ENCODE measurements at places on chromosomes 7 and 10.

GRCh38 chr7:28155019-28155660, 25.5 kb downstream of the JAZF1 start:
- DNase-seq: no peak

DNA sequence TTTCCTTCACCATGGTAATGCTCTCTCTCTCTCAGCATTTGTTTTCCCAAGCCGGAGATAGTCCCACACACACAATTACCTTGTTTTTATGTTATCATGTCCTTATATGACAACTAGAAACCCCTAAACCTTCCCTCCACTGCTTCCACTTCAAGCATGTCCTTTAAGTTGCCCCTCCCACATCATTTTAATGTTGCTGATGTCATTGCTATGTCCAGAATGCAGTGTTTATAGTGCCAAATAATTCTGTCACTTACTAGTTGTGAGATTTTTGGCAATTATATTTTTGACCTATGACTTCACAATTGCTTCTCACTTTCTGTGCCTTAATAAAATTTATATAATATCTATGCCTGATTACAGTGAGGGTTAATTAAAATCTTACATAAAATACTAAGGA, 645.9 kb downstream of the XPNPEP1 start:
- DNase-seq: peak; percentile 2

- DNase-seq: no peak
These were observed 7.0 kb upstream of the CAMK2G start for GRCh38 chr10:73881221-73881919.

- DNase-seq: peak; percentile 40
These were observed 252.6 kb downstream of the DOCK4 start for GRCh38 chr7:111953611-111954010.

DNA sequence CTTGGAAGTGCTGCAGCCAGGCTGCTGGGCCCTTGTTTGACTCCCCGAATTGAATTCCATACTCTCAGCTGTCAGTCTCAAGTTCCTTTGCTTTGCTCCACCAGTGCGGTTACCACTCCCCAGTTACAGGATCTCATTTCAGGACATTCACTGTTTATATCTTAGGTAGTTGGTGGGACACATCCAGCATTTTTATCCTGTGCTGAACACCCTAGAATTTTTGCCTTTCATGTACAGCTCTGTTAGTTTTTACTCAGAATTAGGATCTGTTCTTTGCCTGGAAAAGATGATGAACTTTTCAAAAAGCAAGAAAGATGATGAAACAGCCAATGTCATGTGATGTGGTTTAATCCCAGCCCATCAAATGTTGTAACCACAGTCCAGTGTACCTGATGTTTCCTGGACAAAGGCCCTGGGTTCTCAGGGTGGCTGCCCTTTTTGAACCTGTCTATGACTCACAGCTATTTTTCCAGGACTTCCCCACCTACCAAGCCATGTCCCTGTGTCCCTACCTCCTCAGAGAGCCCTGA, 149.7 kb downstream of the NOC3L start:
- DNase-seq: no peak

DNA sequence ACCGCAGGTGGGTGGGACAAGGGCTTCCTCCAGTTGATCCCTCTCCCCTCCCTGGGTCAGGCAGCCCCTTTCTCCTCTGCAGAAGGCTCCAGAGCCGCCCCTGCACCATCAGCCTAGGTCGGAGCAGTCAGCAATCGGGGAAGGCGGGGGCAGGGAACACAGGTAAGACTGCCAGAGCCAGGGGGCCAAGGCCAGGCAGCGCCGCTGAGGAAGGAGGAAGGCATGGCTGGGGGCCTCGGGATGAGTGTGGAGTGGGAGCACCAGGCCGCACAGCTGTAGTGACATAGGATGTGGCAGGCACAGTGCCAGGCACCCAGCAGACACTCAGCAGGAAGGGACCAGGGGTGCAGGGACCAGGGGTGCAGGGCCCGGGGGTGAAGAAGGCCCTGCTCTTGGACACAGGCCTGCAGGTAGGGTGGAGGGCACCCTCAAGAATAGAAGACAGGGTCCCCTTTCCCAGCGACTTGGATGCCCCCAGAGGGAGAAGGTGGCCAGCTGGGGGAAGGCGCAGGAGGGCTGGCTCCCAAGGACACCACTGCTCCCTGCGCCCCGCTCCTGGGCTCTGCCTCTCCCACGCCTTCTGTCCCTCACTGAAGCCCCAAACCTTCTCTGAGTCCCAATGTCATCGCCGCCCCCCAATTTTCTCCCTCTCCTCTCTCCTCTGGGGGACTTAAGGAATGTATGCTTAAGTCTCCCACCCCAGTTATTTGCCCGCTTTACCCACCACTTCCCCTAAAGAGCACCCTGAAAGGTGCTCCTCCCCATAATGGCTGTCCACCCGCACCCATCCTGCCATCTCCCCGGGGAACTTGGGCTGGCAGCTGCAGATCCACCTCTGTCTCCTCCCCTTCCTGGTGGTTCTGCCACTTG, 38.5 kb downstream of the CAMK2B start:
- no peak for DNase-seq

DNA sequence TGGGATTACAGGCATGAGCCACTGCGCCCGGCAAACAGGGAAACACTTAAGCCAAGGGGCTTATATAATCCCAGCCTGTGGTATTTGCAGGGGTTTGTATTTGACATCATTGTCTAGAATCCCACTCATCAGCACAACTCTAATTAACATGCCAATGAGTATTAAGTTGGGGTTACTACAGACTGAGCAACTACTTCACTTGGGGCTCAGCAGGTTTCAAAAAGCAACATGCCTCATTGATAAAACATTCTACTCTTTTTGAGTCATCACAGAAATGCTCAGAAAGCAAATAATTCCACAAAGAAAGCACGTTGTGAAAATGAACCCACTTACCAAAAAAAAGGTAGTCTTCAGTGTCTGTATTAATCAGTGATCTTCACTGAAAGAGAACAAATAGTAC, 236.9 kb upstream of the CELF2 start:
- no peak for DNase-seq

DNA sequence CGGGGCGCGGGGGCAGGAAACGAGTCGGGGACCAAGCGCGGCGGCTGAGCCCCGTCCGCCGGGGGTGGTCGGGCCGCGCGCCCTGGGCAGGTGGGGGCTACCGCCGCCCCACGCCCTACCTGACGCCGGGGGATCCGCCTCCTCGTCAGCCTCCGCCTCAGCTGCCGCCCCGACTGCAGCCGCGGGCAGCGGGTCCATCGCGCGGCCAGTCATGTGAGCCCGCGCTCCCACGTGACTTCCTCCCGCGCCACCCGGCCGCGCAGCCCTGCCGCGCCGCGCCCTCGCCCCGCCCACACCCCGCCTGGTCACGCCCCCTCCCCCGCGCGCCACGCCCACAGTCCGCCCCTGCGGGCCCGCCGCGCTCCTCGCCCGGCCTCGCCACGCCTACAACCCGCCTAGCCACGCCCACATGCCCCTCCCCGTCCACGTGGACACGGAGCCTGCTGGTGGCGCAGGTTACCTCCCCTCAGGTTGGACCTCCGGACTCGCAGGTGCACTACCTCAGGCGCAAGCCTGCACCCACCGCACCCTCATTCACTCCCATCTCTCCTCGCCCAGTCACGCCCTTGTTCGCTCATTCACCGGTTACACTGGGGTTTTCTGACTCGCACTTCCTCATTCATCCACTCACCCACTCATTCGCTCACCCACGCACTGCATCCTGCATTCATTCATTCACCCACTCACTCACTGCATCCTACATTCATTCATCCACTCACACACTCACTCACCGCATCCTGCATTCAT, at the start of gene SNX8:
TSS of gene SNX8 (minus strand) at position 233 of the 747 bp plus-strand sequence. CDS start at position 213, 20 bp downstream.
- DNase-seq: peak; percentile 92

DNA sequence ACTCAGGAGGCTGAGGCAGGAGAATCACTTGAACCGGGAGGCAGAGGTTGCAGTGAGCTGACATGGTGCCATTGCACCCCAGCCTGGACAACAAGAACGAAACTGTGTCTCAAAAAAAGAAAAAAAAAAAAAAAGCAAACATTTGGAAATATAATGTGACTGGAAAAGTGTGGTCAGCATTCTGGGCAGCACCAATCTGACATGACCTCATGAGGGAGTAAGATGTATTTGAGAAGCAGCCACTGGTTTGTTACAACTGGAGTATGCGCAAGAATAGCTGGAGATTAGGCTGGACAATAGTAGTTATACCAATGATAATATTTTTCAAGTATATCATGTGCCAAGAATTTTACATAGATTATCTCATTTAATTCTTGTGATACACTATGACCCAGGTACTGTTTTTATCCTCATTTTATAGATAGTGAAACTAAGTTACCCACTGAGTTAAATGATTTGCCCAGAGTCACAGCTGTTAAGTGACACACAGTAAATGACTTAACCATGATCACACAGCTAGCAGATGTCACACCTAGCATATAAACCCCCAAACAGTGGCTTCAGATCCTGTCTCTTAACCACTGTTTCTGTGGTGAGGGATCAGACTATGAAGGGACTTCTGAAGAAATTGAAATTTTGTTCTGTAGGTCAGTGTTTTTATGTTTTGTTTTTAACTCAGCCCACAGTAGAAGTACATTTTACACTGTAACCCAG, 11.1 kb downstream of the MCU start:
- peak; percentile 84 for DNase-seq

DNA sequence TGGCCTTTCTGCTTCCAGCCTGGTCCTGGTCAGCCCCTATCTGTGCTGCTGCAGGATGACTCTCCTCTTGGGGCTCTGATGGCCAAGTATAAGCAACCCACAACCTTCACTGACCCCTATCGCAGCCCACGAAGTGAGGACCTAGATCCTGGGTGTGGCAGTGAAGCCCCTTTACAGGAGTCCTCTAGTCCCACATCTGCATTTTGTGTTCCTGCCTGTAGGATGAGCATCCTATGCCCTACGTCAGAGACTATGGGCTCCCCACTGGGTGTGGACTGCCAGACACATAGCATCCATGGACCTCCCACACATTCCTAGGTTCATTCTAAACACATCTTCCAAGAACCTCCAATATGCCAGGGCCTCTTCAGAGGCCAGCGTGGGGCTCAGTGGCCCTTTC, 29.0 kb downstream of the ARHGAP22 start:
- no peak for DNase-seq

DNA sequence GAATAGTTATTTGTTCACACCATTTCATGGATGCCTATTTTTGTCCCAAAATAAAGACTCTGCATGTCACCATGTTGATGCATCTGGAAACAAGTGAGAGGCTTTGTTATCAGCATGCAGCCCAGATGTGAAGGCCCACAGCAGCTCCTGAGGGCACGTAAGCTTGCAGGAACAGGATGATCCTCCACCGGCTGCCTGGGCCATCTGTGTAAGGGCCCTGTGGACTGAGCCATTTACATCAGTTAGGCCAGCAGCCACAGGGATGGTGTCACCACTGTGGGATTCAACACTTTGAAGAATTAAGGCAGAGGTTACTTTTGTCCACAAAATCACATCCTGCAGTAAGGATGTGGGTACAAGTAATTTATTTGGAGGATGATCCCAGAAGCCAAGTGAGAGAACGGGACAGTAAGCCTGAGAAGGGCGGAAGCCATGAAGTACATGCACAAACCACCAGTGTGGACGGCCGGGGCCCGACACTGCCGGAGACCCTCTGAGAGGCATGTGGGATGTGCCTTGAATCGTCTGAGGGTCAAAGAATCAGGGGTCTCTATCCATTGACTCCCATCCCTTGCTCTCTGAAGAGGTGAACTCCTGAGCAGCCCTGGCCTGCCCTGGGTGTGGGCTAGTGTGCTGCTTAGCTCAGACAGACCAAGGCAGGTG, 609.7 kb downstream of the DNAJB6 start:
- DNase-seq: no peak

DNA sequence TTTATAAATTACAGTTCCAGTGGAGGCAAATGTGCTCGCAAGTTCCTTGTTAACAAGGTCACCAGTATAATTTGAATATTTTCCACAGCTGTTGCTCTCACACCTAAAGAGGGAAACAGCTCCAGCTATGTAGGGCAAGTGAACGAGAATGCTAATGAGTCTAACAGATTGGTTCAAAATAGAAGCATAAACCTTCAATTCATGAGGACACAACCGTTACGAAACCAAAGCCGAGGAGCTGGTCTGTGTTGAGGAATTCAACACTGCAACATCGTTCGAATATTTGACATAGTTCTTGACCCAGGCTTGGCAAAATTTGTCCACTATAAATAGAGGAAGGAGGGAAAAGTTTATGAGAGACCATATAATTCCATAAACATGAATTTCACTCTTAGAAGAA, 161.3 kb downstream of the KLF6 start:
- DNase-seq: peak; percentile 93
